Hematopoietic multipotent progenitor cell treated with erythropoietin and hydrocortisone succinate and interleukin-3 and kit ligand, for 4 days (in vitro differentiated cells): ENCODE measurements at places on chromosomes 1 and 21.
A peak's percentile ranks its signal among the peaks of the same experiment; 100 is the strongest.

- no peak for DNase-seq
Observed at GRCh38 chr1:43083375-43083891, 88.7 kb downstream of the EBNA1BP2 start.

DNA sequence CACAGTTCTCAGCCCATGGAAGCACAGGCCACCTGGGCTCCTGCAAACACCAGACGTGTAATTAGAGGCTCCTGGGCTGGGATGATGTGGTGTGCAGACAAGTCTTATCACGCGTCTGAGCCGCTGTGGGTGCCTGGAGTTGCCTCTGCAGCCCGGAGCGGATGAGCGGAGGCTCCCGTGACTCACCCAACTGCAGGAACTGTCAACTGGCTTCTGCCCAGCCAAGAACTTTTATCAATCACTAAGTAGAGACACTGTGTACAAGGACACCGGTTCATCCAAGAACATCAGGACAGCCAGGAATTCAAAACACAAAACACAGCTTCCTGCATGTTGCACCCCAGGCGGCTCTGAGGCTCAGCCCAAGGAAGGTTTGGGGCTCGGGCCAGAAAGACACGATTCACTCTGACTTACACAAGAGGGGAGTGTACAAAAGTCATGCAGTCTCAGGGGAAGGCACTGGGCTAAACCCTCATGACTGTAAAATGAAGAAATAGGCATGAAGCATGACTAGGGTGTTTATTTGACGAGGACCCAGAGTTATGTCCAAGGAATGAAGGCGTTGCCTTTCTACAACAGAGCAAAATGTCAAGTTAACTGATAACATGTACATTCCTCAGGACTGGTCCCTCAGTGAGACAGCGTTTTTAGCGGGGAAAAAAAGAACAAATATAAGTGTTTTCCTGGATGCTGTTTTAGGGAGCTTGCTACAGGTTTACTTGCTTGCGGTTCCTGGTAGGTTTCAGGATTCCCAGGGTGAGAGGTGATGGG is 21.1 kb downstream of the ERRFI1 start:
- peak; percentile 83 for DNase-seq

DNA sequence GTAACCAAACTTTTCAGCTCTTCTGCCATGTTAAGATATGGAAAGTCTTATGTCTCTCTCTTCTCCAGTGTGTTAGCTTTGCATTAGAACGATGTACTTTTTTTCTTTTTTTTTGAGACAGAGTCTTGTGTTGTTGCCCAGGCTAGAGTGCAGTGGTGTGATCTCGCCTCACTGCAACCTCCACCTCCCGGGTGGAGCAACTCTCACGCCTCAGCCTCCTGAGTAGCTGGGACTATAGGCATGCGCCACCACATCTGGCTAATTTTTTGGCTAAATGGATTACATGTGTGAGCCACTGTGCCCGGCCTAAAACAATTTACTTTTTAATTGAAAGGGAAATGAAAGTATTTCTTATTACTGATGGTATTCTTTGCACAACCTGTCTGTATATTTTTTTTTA is 35.8 kb downstream of the SPEN start:
- DNase-seq, result no peak

GRCh38 chr1:93694039-93694438 is 12.4 kb upstream of the BCAR3 start:
- DNase-seq, result no peak

DNA sequence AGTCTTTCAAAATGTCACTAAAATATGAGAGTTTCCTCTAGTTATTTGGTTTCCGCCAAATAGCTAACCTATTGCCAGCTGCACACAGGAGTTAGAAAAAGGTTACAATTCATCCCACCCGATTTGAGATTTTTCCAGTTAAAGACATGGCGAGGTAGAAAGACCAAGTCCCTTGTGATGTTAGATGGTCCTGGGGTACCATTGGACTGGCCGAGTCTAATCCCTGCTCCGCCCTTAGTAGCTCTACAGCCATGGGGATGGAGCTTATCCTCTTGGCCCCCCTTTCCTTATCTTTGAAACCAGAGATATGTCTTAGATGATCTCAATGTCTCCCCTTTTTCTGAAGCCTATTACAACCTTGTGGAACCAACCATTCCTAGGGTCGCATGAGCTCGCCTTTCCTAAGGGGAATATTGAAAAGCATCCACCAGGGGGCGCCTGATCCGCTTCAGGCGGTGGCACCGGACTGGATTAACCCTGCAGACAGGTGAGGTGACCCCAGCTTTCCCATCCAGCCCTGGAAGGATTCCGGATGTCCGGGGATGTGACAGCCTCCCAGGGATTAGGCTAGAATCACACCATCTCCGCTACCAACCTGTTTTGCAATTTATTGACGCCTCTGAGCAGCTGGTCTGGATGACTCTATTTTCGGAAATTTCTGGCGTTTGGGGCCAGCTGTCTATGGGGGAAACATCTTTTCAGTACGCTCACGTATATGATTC is 68.3 kb upstream of the SIM2 start:
- DNase-seq, result peak; percentile 72

DNA sequence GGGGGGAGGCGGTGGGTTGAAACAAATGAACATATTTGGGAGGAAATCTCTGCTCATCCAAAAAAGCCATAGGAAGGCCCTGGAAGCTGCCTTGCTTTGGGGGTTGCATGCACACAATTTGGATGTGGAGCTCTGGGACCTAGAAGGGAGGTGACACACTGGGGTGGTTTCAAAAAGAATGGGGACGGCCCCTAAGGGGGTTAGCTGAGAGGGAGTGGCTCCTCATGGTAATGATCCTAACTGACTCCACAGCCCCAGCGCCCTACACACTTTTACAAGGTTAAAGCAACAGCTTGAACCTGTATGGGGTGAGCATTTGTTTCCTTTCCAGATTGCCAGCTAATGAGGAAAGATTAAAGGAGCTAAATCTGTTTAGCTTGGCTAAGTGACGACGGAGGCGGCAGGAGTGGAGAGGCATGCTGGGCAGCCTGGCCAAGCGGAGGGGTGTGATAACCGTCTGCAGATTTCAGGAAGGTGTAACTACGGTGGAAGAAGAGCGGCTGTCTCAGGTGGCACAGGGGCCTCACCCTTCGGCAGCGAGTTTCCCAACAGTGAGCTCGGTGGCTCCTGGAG is 107.3 kb downstream of the RNF220 start:
- DNase-seq, result no peak
